Chondrocyte (in vitro differentiated cells): ENCODE measurements at places on chromosomes 4 and X. TPM values are rescaled to one million over a fixed set of nuclear protein-coding genes. Genes with fewer than 3 reads are reported as not detected.

MID2 gene
- 18.0 to 19.8 TPM (median 18.7 TPM) in 3 replicates for total RNA-seq

GRCh38 chr4:141657550-141658250 lies 21.3 kb downstream of the IL15 start:
- no peaks in the 10 kb centered on the region for H3K36me3 ChIP-seq
- no peaks in the 10 kb centered on the region for H3K27me3 ChIP-seq
- H3K4me3 ChIP-seq: no peak overlapping the region
- H3K4me1 ChIP-seq: peaks cover 15% of the 10 kb centered on the region
- DNase-seq: no peak
- no peak overlapping the region for H3K27ac ChIP-seq

GRCh38 chrX:118129681-118130080 lies 13.1 kb upstream of the KLHL13 start:
- no peak for DNase-seq
- H3K4me3 ChIP-seq: no peak overlapping the region
- peaks cover 6% of the 10 kb centered on the region for H3K4me1 ChIP-seq
- H3K27ac ChIP-seq: no peak overlapping the region
- no peaks in the 10 kb centered on the region for H3K36me3 ChIP-seq

GRCh38 chr4:109378076-109378475 lies 55.5 kb upstream of the SEC24B start:
- H3K27ac ChIP-seq: no peak overlapping the region
- H3K4me1 ChIP-seq: no peaks in the 10 kb centered on the region
- H3K27me3 ChIP-seq: peaks cover 2% of the 10 kb centered on the region
- H3K4me3 ChIP-seq: no peak overlapping the region

- no peak overlapping the region for H3K27ac ChIP-seq
- peaks cover 21% of the 10 kb centered on the region for H3K4me1 ChIP-seq
- no peaks in the 10 kb centered on the region for H3K27me3 ChIP-seq
- no peaks in the 10 kb centered on the region for H3K36me3 ChIP-seq
Observed at GRCh38 chrX:39716802-39717540, 380.8 kb downstream of the BCOR start.

DNA sequence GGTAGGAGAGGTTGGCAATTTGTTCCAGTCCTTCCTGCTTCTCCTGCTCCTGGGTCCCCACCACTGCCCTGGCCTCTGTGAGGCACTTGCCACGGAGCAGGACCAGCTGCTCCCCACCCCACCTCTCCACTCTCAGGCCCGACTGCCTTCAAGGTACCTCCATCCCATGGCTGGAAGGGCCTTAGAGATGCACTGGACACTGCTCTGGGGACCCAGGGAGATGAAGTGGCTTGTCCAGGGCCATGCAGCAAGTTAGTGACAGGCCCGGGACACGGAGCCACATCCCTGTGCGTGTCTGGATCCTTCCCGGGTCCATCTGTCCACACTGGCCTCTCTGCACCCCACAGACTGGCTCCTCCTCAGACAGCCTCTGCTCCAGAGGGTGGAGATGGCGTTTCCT lies 105.3 kb downstream of the CPZ start:
- no peaks in the 10 kb centered on the region for H3K4me1 ChIP-seq
- no peak overlapping the region for H3K4me3 ChIP-seq
- H3K36me3 ChIP-seq: peaks cover 1% of the 10 kb centered on the region
- no peak for DNase-seq

CSN3 gene
- not detected in 3 replicates for total RNA-seq

- no peaks in the 10 kb centered on the region for H3K36me3 ChIP-seq
- no peak for DNase-seq
- H3K4me1 ChIP-seq: peaks cover 53% of the 10 kb centered on the region
Observed at GRCh38 chr4:140059159-140059558, 94.8 kb downstream of the MAML3 start.

GRCh38 chr4:7107166-7107905 lies 39.5 kb upstream of the GRPEL1 start:
- H3K4me1 ChIP-seq: peaks cover 20% of the 10 kb centered on the region
- peaks cover 3% of the 10 kb centered on the region for H3K36me3 ChIP-seq

RNF128 gene
- not detected in 3 replicates for total RNA-seq

PLA2G12A gene
- total RNA-seq: 39.2 to 43.4 TPM (median 41.3 TPM) in 3 replicates

IL21 gene
- total RNA-seq: not detected in 3 replicates

DNA sequence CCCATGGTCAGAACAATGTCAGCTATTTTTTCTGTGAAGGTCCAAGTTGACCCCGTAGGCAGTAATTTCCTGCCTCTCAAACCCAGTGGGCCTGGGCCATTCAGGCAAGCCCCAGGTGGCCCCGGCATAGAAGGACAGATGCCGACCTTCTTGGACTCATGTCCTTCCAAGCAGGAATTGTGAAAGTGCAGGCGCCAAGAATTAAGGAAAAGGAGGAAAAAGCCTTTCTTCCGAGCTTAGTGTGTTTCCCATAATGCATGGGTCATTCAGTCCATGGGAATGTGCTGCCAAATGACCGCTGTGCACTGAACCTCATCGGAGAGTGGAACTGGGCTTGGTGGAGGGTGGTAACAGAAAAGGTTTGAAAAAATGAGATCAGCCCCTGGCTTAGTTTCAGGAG lies 196.5 kb upstream of the HS3ST1 start:
- no peak for DNase-seq
- no peaks in the 10 kb centered on the region for H3K4me1 ChIP-seq
- H3K27ac ChIP-seq: no peak overlapping the region
- peaks cover 7% of the 10 kb centered on the region for H3K27me3 ChIP-seq
- no peaks in the 10 kb centered on the region for H3K36me3 ChIP-seq
- no peak overlapping the region for H3K4me3 ChIP-seq

MAP7D3 gene
- 48.2 to 52.7 TPM (median 50.8 TPM) in 3 replicates for total RNA-seq

DNA sequence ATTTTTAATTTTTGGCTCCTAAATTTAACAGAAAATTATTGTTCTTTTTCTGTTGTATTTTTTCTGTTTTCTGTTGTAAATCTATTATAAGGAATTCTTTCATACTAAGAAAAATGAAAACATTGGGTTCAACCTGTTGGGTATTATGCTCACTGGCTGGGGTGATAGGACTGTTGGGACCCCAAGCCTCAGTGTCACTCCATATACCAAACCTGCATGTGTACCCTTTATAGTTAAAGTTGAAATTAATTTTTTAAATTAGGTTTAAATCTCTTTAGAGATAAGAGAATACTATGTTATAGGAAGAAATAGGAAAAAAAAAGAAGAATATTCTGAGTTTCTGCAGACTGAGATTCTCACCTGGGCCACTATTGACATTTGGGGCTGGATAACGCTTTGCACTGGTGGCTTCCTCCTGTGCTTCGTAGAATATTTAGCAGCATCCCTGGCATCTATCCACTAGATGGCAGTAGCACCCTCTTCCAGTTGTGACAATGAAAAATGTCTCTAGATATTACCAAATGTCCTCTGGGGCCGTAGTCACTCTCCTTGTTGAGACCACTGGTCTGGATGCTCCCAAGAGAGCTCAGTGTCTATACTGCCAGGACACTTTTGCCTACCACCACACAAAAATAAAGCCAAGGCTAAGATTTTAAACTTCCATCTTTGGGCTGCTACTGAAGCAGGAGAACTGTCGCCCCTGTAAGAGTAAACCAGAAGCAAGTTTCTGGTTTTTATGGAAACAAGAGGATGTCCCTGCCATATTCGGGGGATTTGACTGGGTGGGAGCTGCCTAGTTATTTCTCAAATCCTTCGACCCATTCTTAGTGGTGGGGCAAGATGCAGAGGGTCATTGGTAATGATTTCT lies 22.4 kb upstream of the CLTRN start:
- H3K4me1 ChIP-seq: peaks cover 4% of the 10 kb centered on the region
- H3K4me3 ChIP-seq: no peak overlapping the region

CTAG1B gene
- not detected in 3 replicates for total RNA-seq

CXCL8 gene
- 0.27 to 0.48 TPM (median 0.46 TPM) in 3 replicates for total RNA-seq

DNA sequence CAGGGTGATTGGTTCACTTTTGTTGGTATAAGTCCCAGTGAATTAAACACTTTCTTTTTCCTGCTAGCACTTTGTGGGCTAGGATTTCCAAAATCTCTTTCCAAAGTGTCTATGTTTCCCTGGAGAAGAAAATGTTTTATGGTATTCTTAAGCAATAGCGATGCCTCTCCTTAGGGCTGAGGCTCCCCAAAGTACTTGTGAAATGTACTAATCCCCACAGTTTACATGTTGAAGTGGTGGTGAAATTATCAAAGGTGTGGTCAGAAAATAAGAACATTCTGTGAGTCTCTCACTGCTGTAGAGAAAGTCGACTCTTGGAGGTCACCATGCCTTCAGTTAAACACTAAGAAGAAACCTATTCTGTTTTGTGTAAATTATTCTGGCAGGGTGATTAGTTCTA lies 51.5 kb upstream of the AMELX start:
- DNase-seq: no peak
- no peaks in the 10 kb centered on the region for H3K27me3 ChIP-seq
- H3K27ac ChIP-seq: no peak overlapping the region
- H3K36me3 ChIP-seq: no peaks in the 10 kb centered on the region

GRCh38 chr4:7750523-7750922 lies 189.1 kb downstream of the AFAP1 start:
- DNase-seq: no peak
- no peak overlapping the region for H3K4me3 ChIP-seq
- H3K36me3 ChIP-seq: peaks cover 2% of the 10 kb centered on the region
- peaks cover 5% of the 10 kb centered on the region for H3K4me1 ChIP-seq

- no peak overlapping the region for H3K27ac ChIP-seq
- no peaks in the 10 kb centered on the region for H3K4me1 ChIP-seq
- no peaks in the 10 kb centered on the region for H3K27me3 ChIP-seq
- H3K4me3 ChIP-seq: no peak overlapping the region
- no peak for DNase-seq
Observed at GRCh38 chr4:144223661-144224060, 83.1 kb upstream of the GYPA start.

GRCh38 chrX:83077606-83078005 lies 430.5 kb upstream of the POU3F4 start:
- H3K4me3 ChIP-seq: no peak overlapping the region
- H3K27ac ChIP-seq: no peak overlapping the region
- H3K36me3 ChIP-seq: no peaks in the 10 kb centered on the region
- no peaks in the 10 kb centered on the region for H3K27me3 ChIP-seq
- DNase-seq: no peak

- H3K27me3 ChIP-seq: no peaks in the 10 kb centered on the region
- peak overlapping the region; percentile 83 for H3K4me3 ChIP-seq
- peaks cover 15% of the 10 kb centered on the region for H3K4me1 ChIP-seq
- peak overlapping the region; percentile 87 for H3K27ac ChIP-seq
- DNase-seq: no peak
- no peaks in the 10 kb centered on the region for H3K36me3 ChIP-seq
Observed at GRCh38 chr4:186144946-186145569, 40.6 kb downstream of the FAM149A start.

ZMAT1 gene
- 3.4 to 4.7 TPM (median 4.0 TPM) in 3 replicates for total RNA-seq

DNA sequence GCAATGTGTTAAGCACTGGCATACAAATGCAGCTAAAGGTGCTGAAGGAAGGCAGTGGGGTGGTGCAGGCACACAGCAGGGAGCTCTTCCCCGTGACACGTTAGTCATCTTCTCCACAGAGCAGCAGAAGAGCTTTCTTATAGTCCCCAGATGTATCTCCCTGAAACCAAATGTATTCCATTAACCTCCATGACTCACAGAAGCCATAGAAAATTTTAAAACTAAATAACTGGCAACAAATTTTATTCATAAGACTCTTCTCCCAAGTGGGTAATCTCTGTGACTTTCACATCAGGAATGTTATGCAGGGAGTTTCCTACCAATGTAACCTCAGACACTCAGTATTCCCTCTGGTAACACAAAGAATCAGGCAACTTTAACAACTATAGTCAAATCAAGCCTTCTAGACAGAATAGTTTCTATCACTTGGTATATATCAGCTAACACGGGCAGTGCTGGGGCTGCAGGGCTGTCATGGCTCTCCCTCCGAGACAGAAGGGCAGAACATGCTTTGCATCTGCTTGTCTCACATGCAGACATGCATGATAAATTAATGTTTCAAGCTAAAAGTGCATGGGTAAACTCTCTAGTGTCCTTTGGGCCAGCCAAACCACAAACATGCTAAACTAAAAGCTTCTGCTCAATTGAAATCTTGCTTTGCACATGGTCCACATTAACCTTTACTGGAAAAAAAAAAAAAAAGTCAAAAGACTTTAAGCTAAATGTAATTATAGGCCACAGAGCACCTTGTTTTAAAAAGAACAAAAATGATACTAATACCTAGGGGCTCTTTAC lies 28.2 kb downstream of the ANXA5 start:
- no peaks in the 10 kb centered on the region for H3K27me3 ChIP-seq
- H3K4me1 ChIP-seq: peaks cover 40% of the 10 kb centered on the region
- DNase-seq: no peak

FAM9B gene
- total RNA-seq: not detected in 3 replicates

USP17L26 gene
- total RNA-seq: not detected in 3 replicates

DNA sequence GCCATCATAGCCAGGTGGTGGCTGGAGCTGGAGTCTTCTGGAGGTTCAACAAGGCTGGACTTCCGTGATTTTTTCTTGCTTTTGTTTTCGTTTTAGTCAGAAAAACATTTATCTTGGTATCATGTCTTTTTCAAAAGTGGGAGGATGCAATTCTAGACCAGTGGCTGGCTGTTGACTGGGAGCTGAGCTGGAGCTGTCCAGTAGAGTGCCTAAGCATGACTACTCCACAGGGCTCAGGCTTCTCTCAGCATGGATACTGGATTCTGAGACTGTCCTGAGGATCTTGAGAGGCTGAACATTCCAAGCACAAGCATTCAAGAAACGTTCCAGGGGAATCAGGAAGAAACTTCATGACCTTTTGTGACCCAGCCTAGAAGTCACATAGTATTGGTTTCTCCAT lies 598.1 kb downstream of the MID1IP1 start:
- H3K4me3 ChIP-seq: no peak overlapping the region
- H3K4me1 ChIP-seq: no peaks in the 10 kb centered on the region
- no peak for DNase-seq
- peaks cover 5% of the 10 kb centered on the region for H3K27me3 ChIP-seq
- H3K36me3 ChIP-seq: no peaks in the 10 kb centered on the region

SOWAHB gene
- total RNA-seq: 2.6 to 4.8 TPM (median 4.8 TPM) in 3 replicates

CFP gene
- total RNA-seq: 0.60 to 0.87 TPM (median 0.77 TPM) in 3 replicates

DNA sequence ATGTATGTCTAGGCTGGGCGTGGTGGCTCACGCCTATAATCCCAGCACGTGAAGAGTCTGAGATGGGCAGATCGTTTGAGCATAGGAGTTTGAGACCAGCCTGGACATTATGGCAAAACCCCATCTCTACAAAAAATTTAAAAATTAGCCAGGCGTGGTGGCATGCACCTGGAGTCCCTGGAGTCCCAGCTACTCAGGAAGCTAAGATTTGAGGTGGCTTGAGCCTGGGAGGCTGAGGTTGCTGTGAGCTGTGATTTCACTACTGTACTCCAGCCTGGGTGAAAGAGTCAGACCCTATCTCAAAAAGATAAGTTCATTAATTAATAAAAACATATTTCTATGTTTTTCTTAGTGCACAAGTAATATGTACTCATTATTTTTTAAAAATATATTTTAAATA lies 238.1 kb downstream of the ARHGAP24 start:
- H3K36me3 ChIP-seq: no peaks in the 10 kb centered on the region
- peaks cover 3% of the 10 kb centered on the region for H3K4me1 ChIP-seq
- no peak overlapping the region for H3K27ac ChIP-seq
- no peak overlapping the region for H3K4me3 ChIP-seq

RNF212 gene
- 4.6 to 12.8 TPM (median 9.1 TPM) in 3 replicates for total RNA-seq

GAGE12F gene
- not detected in 3 replicates for total RNA-seq

DNA sequence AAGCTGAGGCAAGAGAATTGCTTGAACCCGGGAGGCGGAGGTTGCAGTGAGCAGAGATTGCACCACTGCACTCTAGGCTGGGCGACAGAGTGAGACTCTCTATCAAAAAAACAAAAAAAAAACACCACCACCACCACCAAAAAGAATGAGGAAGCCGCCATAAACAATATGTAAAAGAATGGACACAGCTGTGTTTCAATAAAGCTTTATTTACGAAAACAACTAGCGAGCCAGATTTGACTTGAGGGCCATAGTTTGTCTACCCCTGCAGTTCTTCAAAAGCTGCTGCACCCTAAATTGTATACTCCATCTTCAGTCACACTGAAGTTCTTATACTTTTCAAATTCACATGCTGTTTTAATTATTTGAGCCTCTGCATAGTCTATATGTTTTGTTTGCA lies 306.5 kb upstream of the KLF3 start:
- DNase-seq: no peak
- no peak overlapping the region for H3K4me3 ChIP-seq
- no peak overlapping the region for H3K27ac ChIP-seq
- peaks cover 4% of the 10 kb centered on the region for H3K4me1 ChIP-seq

DMP1 gene
- total RNA-seq: not detected in 3 replicates

PARM1 gene
- total RNA-seq: 0.90 to 1.4 TPM (median 1.0 TPM) in 3 replicates
